Activated naive CD8-positive, alpha-beta T cell treated with anti-CD3 and anti-CD28 coated beads, Interleukin-2, amount 10 ng/mL, durations not matched to agents 7 days and 5 days (primary cell): ENCODE measurements at places on chromosomes 12 and 14. TPM values are rescaled to one million over a fixed set of nuclear protein-coding genes. Genes with fewer than 3 reads are reported as not detected.
A peak's percentile ranks its signal among the peaks of the same experiment; 100 is the strongest.

GNG2 gene
- 247 TPM for total RNA-seq

NANOG gene
- total RNA-seq = not detected

KLRC4 gene
- 38.4 TPM for total RNA-seq

DNA sequence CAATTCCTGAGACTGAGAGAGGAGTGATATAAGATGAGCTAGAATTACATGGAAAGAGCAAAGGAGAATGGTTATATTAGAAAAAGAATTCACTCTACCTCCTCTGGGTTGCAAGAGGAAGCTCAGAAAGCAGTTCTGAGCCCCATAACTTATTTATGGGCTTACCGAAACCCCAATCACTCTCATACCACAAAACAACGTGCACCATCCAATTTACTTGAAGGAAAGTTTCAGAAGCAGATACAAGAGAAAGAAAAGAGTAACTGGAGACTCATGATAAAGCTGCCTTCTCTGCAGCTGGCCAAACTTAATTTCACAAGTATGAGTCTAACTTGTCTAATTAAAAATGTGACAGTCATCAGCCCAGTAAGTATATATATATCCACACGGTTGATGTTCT, 27.4 kb upstream of the CAMKK2 start:
- no peak for DNase-seq

DNA sequence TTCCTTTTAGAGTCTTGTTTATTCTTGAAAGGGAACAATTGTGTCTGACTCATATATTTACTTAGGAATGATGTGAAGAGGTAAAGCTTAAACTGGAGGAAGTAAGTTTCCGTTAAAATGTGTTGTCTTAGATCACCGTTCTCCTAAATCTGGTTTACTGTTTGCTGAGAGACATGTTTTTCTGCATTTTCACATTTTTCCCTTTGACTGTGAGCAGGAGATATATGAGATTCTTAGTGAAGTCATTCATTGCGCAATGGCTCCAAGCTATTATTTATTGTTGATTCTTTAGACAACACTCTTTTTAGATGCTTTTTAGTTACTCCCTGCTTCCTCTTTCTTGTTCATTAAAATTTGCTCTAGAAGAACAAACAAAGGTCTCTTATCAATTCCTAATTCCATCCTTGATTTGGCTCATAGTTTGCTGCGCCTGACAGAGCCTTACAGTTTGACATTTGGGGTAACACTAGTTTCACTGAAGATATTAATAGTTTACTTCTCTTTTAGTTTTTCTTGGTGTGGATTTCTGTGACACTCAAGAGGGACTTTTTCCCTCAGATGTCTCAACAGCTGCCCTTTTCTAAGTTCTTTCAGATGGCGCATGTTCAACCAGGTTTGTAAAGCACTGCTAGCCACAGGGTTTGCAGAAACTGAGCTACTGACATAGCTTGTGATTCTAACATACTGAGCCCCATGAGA, 11.4 kb downstream of the CLECL1 start:
- no peak for DNase-seq

GRCh38 chr14:89042021-89042420, 217.6 kb downstream of the TTC8 start:
- no peak for DNase-seq

DNA sequence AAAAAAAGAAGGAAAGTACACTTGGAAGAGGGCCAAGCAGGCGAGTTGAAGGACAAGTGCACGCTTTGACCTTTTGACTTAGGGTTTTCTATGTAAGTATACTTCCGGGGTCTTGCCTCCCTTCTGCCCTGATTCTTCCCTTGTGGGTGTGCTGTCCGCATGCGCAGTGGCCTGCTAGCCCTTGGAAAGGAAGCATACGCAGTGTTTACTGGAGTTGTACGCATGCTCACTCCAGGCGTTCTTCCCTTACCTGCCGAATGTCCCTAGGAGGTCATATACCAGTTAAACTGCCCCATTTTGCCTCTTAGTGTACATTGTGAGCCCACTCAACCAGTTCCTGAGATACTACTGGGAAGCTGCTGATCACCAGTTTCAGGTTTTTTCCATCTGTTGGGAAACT, 15.7 kb upstream of the DDHD1 start:
- no peak for DNase-seq

DNA sequence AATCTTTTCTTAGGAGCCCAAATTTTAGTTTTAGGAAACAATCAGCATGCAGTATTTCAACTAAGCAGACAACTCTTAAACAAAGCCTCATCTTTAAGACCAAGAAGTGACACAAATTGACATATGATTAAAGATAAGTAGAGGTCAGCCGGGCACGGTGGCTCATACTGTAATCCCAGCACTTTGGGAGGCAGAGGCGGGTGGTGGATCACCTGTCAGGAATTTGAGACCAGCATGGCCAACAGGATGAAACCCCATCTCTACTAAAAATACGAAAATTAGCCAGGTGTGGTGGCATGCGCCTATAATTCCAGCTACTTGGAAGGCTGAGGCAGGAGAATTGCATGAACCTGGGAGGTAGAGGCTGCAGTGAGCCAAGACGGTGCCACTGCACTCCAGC, 35.8 kb downstream of the BLTP3B start:
- no peak for DNase-seq

GRCh38 chr12:51836041-51836826, 12.3 kb downstream of the FIGNL2 start:
- no peak for DNase-seq

DNA sequence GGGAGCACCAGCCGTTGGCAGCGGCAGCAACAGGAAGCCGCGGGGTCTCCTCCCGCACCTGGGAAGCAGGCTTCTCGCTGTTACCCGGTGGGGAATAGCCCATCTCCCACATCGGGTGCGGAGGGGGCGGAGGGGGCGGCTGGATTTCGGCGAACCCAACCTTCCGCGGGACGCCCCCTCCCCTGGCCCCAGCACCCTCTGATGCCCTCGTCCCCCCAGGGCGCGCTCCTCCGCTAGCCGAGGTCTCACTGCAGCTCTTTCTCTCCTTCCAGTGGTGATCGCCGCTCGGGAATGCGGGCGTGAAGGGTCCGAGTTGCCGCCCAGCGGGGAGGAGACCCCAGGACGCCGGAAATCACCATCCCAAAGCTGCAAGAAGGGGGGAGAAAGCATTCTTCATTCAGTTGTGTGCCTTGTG, 303 bp downstream of the SAMD4A start:
- DNase-seq = peak; percentile 70

DNA sequence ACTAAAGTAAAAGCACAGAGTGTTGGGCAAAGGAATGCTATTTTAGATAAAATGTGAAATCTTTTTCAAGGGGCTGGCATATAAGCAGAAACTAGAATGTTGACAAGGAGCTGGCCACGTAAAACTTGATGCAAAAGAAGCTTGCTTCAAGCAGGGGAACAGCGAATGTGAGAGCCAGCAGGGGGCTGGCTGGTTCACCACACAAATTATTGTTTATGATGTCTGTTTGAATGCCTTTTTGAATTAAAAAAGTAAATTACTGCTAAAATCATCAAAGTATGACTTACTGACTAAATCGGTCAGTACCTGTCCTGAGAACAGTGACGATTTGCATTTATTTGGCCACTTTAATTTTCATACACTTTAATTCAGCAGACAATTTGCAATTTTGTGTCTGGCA, 38.9 kb upstream of the TMTC2 start:
- no peak for DNase-seq

GRCh38 chr14:57362361-57362760, 28.0 kb upstream of the NAA30 start:
- no peak for DNase-seq

DNA sequence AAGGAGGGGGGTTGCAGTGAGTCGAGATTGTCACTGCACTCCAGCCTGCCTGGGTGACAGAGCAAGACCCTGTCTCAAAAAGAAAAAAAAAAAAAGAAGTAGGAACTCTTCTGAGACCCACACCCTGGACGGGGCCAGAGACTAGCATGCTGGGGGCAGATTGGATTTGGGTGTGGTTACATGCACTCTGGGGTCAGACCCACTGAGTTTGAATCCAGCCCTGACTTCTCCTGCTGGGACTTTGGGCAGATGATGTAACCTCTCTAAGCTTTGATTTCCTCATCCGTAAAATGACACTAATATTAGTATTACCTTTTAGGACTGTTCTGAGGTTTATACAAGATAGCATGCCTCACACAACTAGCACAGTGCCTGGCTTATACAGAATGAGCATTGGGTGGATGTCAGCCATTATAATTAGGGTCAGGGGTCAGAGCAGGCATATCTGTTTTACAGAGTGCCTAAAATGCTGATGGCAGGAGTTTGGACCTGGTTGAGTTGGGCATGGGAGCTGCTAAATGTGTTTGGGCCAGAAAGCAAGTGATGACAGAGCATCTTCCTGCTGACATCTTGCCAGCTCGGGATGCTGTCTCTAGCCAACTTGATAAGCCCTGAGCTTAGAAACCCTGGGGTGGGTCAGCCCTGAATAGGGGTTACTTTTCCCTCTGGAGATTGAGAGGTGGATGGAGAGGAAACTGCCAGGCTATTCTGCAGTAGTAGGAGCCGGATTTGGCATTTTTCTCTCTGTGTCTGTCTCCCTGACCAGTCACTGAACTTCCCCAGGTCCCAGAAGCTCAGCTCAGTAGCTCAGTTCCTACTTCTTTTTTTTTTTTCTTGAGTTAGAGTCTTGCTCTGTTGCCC, 15.5 kb downstream of the TPCN1 start:
- DNase-seq = no peak

GRCh38 chr12:76573840-76574373, 14.3 kb upstream of the OSBPL8 start:
- no peak for DNase-seq
